ENCODE measurements at places on chromosomes 6 and 20.

- DNase-seq = no peak
Observed at GRCh38 chr20:42442716-42443115, 747.0 kb downstream of the PTPRT start.

GRCh38 chr6:40205004-40205403 is 270.7 kb upstream of the MOCS1 start:
- DNase-seq = no peak

DNA sequence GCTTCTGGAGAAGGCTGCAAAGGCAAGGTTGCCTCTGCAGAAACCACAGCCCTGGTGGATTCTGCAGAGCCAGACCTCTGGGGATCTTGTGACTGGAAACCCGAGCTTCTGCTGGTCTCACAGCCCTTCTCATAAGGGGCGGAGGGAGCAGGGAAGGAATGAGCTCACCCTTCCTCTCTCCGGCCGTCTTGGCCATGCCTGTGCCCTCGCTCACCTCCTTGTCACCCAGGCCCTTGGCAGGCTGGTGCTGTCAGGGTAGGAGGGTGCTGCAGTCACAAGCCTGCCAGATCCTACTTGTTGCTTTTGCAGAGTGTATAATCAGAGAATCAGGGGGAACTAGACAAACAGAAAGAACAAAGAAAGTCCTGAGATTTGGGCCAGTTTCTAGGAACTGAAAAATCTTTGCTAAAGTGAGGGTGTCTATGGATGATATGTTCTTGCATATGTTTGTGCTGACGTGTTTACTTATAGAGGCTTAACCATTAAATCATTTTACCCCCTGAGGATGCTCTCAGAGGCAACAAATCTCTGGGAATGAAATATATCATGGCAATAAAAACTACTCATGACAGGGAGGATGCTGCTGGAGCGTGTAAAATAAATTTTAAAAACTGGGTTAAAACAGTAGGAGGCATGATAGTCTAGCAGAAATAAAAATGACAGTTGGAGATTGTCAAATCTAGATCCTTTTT is 244.9 kb upstream of the SOX4 start:
- no peak for DNase-seq

- no peak for DNase-seq
Observed at GRCh38 chr6:125558241-125558843, 191.1 kb upstream of the HEY2 start.

DNA sequence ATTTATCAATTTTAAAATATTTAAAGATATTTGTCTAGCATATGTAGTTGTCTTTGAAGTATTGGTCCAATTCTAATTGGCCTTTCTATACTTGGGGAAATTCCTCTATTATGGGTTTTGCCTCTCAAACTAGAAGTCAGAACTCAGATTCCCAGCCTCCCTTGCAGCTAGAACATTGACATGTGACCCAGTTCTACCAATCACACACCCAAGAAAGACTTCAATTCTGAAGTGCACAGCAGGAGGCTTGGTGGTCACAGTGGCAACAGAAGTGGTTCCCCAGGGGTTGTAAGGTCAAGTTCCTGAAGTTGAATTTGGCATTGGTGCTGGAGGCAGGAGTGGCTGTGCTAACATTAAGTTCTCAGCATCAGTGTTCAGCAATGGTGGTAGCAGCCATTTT is 14.8 kb upstream of the FKBP5 start:
- no peak for DNase-seq

- DNase-seq = no peak
Observed at GRCh38 chr20:10492065-10492464, 57.0 kb downstream of the SLX4IP start.

GRCh38 chr6:134636186-134636799 is 313.6 kb downstream of the ALDH8A1 start:
- DNase-seq = no peak

DNA sequence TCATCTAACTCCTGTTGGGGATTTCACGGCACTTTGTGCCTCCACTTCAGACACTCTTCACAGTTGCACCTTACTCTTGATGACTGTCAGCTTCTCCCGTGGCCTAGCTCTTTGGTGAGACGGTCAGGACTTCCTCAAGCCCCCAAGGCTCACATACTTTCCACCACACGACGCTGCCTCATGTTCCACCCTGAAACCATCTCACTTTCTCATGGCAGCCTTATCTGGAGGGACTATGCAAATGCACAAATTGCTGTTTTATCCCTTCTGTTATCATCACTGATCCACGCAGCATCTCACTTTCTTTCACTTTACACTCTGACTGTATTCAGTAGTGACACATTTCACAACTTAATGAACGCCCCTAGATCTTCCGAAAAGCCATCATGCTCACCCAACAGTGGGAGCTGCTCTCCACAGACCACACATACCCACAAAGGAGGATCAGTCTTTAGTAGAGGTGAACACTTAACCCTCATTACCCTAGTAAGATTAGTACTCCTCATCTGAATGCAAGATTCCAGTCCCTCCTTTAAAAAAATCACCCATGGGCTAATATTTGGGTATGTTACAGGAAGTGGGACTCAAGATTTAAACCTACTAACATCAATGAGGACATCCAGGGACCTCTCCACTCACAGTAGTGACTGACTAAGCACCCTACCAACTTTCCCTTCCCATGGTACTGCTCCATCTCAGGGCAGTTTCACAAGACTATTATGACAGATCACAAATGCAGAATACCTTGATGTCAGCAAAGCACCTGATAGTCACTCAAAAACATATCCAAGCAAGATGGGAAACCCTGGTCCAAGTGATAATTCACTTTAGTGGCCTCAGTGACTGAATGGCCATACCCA is 35.4 kb downstream of the FYN start:
- DNase-seq = no peak

DNA sequence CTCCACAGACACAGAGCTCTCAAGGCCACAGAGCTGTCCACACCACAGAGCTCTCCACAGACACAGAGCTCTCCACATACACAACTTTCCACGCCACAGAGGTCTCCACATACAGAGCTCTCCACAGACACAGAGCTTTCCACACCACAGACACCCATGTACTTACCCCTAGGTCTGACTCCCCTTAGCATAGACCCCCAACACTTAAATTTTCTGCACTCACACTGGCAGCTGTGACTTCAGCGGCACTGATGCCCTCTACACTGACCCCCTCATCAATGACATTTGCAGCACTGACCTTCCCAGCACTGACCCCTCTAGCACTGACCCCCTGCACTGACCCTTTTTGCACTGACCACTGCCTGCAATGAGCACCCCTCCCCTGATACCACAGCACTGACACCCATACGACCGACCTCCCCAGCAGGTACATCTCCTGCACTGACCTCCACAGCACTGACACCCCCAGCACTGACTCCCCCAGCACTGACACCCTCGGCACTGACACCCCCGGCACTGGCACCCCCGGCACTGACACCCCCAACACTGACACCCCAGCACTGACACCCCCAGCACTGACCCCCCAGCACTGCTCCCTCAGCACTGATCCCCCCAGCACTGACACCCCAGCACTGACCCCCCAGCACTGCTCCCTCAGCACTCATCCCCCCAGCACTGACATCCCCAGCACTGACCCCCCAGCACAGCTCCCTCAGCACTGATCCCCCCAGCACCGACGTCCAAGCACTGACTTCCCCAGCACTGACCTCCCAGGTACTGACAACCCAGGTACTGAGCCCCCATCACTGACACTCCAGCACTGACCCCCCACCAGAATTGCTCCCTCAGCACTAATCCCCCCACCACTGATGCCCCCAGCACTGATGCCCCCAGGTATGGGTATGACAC is 56.5 kb downstream of the ERMARD start:
- DNase-seq = no peak

DNA sequence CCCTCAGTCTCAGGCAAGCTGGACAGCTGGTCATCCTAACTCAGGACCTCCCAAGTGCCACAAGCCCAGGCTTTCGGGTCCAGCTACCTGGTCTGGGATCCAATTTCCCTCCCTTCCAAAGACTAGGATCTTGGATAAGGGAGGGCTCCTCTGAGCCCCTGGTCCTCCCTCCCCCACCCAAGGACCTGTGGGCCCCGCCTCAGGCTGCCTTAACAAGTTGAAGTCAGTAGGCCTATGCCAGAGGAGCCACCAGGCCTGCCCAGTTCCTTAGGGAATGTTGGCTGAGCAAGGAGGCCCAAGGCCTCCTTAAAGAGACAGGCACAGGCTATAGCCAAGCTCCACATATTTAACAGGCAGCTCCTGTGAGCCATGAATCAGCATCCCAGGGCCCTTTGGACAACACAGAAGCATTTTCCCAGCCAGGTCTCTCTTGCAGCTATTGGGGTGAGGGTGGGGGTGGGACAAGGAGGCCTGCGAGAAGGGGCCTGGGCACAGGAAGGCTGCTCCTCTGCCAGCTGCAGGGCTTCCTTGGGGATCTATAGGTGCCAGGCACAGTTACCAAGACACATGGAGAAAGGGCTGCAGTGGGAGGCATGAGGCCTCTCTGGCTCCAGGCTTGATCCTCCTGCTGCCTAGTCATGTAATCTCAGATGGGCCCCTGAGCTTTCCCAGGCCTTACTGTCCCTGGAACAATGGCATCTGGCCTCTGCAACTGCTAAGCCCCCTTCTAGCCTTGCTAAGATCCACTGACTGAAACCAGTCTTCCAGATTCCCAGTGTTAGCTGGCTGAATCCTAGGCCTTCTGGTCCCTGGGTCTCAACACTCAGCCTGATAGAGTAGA is 27.4 kb upstream of the NOL4L start:
- no peak for DNase-seq

- no peak for DNase-seq
Observed at GRCh38 chr6:35706468-35706867, 17.8 kb upstream of the FKBP5 start.

DNA sequence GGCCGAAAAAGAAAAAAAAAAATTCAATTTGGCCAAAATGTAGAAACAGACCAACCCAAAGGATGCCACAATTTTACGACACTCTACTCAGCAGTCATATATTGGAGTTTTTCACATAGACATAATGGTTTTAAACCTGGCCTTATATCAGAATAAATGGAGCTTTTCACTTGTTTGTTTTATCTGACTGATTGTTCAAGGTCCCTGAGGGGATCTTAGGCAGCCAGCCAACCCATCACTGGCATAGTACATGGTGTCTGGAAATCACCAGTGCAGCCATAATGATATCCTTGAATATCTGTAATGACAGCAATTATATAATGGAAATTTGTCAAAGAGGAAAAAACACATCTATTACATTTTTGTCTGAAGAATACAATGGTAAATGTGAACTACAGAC is 96.9 kb downstream of the PRSS35 start:
- no peak for DNase-seq

- no peak for DNase-seq
Observed at GRCh38 chr20:62845416-62846160, 16.0 kb downstream of the TCFL5 start.

- DNase-seq = no peak
Observed at GRCh38 chr6:153437193-153437592, 306.1 kb upstream of the RGS17 start.

DNA sequence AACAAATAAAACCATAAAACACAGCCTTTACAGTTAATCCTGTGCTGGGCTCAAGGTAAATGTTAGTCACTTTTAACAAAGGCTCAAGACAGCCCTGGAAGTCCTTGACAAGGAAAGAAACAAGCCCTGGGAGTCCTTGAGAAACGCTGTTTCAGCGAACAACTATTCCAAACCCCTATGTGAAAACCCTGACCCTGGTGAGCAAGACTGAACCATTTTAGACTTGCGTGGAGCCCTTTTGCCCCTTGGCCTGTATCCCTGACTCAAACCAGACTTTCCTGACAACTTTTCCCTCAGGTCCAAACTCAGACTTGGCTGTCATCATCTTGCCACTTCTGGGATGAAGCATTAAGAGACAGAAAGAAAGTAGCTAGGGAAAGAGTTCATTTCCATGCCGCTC is 180.4 kb downstream of the AIG1 start:
- DNase-seq = no peak

DNA sequence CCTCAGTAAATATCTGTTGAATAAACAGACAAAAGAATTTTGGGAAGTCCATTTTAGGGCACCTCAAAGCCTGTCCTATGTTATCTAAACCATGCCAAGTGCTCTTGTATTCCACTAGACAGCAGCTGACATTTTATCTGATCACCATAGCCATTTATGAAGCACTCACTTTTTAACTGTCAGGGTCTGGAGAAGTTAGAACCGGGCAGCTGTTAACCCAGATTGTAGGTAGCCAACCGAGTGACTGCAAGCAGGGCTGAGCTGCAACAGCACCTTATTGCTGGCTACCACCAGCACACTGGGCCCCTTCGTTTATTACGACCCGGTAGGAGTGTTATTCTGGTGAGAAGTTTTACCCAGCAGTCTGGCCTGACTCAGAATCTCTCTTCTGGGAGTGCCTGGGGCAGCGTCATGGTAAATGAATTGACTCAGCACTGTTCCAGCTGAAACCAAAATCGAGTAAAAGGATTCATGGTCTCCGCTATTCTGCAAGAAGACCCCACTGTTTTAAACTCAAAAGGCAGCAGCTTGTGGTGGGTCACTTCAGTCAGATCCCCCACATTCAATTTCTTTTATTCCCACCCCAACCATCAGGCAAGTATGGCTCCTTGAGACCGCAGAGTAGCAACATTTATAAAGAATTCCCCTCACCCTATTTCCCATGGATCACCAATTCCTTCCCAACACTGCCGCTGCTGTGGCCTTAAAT is 1.7 kb downstream of the UBE2V1 start:
- no peak for DNase-seq

GRCh38 chr20:63843222-63843621 is 12.2 kb upstream of the ZBTB46 start:
- no peak for DNase-seq

GRCh38 chr6:148816117-148816516 is 69.3 kb downstream of the UST start:
- DNase-seq = no peak

- no peak for DNase-seq
Observed at GRCh38 chr6:163345931-163346330, 68.6 kb upstream of the QKI start.

DNA sequence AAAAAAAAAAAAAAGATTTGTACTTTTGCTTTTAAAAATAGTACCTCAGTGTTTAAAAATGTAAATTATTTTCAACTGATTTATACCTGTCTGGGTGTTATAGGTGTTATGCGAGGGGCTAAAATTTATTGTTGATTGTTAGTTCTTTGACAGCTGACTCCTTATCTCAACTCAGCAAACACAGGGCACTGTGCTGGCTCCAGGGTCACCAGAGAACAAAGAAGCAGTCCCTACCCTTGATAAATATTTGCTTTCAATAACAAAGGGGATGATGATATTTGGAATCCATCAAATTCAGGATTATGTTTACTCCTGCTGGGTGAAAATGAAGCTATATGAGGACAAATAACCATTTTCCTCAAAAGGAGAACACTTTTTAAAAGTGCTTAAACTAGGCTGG is 34.2 kb upstream of the KAT14 start:
- DNase-seq = no peak

DNA sequence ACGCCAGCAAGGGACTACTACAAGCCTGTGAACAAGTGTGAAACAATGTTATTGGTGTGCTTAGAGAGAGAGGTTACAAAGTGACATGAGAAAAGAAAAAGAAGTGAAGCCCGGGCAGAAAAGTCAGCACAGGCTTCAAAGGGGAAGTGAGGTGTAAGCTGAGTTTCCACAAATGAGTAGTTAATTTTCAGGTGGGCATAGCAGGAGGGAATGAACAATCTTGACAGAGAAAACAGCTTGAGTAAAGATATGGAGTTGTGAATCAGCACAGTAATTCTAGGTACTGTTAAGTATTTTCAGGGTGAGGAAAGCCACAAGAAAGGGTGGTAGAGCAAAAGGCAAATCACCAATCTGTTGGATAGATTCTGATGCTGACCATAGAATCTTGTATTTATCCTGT is 4.3 kb downstream of the KCNQ5 start:
- DNase-seq = no peak

Data from GM19239 (cell line).